ENCODE measurements at places on chromosomes 6 and 20. TPM values are rescaled to one million over a fixed set of nuclear protein-coding genes. Genes with fewer than 3 reads are reported as not detected.

GRCh38 chr20:59514554-59514953 is 89.8 kb upstream of the PHACTR3 start:
- H3K4me3 ChIP-seq = no peak overlapping the region
- H3K36me3 ChIP-seq = no peaks in the 10 kb centered on the region
- DNase-seq = no peak
- H3K27me3 ChIP-seq = peaks cover 21% of the 10 kb centered on the region
- no peaks in the 10 kb centered on the region for H3K4me1 ChIP-seq

DNA sequence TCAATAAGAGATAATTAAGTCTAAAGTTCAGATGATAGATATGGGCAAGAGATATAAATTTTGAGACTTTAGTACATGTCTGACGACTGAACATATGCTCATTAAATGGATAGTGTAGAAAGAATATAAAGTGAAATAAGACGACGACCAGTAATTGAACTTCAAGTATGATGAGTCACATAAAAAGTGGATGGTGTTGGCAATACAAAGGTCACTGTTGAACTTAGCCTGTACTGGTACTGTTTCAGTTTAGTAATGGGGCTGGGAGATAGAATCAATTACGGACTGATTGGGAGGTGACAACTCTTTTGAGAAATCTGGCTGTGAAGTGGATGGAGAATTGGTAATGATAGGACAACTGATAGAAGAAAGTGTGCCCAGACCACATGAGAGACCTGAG is 68.1 kb downstream of the IBTK start:
- H3K27ac ChIP-seq = no peak overlapping the region
- DNase-seq = no peak
- H3K4me1 ChIP-seq = no peaks in the 10 kb centered on the region
- no peak overlapping the region for H3K4me3 ChIP-seq
- H3K27me3 ChIP-seq = no peaks in the 10 kb centered on the region

- H3K27ac ChIP-seq = no peak overlapping the region
- H3K4me1 ChIP-seq = no peaks in the 10 kb centered on the region
- H3K36me3 ChIP-seq = no peaks in the 10 kb centered on the region
- no peaks in the 10 kb centered on the region for H3K27me3 ChIP-seq
These were observed 76.5 kb downstream of the SH3BGRL2 start for GRCh38 chr6:79707621-79708020.

DNA sequence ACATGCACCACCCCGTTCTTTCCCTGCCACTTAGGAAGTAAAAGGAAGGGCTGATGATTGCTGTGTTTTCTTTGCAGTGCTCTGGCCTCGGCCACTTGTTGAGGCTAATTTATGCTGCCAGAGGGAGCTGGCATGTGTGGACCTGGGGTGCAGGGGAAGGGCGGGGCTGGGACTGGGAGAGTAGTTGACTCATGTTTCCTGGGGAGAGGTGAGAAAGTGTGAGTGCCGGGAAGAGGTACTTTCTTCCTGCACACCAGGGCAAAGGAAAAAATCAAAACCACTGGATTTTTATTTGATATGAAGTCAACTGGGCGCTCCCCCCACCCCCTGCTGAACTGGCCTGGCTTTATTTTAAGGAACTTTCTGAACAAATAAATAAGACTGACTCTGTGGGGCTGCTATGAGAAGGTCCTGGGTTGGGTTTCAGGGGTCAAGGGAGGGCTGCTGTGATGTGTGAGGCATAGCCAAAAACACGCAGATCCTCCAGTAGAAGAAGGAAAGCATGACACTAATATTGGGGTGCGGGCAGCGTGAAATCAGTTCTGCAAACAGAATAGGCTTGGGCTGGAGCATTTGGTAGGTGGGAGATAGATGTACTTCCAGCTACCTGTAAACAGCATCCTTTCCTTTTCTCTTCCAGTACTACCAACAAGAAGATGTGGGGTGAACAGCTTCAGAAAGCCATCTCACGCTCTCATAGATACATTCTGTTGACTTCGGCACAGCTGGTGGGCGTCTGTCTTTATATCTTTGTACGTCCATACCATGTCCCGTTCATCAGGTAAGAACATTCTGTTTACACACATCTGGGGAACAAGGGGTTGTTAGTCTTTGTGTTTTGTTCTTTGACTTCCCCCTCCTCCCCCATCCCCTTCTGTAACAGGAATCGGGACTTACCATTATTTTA is 87.5 kb downstream of the SYNJ2 start:
- H3K27me3 ChIP-seq = no peaks in the 10 kb centered on the region
- peaks cover 3% of the 10 kb centered on the region for H3K4me1 ChIP-seq
- peaks cover 8% of the 10 kb centered on the region for H3K36me3 ChIP-seq
- H3K4me3 ChIP-seq = no peak overlapping the region
- H3K27ac ChIP-seq = peak overlapping the region; percentile 31

Gene PRPF6
- total RNA-seq = 73.9 TPM

Gene CDC40
- total RNA-seq = 41.0 TPM
